Neural crest cell (in vitro differentiated cells): ENCODE measurements at places on chromosomes 6 and 20.

- DNase-seq = no peak
These were observed 58.0 kb upstream of the MYO6 start for GRCh38 chr6:75691012-75691411.

DNA sequence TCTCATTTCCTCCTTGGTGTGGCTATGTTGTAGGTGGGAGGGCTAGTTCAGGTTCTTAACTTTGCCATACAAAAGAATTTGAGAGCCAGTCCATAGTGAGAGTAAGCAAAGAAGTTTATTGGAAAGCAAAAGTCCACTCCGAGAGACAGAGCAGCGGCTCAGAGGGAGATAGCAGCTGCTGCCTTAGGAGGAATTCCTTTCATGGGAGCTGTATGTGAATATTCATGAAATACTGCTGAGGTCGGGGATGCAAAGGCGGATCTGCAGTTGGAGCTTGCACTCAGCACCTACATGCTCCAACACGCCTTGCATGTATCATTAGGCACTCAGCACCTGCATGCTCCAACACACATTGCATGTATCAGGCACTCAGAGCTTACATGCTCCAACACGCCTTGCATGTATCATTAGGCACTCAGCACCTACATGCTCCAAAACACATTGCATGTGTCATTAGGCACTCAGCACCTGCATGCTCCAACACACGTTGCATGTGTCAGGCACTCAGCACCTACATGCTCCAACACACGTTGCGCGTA is 54.9 kb downstream of the CDH4 start:
- no peak for DNase-seq

DNA sequence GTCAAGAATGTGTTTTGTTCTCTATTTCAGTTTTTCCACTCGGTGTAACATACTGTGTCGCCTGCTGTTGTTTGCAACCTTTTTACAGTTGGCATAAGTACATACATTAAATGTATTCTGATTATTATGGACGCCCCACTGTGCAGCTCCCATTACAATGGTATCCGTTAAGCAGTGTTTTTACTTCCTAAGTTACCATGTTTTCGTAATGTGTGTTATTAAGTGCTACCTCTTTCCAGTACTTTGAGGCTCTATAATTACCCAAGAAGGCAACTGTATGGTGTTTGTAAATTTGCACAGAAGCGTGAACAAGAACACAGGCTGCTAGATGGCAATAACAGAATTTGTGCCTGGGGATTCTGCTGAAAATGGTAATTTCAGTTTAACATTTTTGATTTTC is 568.0 kb upstream of the MARCKS start:
- no peak for DNase-seq

DNA sequence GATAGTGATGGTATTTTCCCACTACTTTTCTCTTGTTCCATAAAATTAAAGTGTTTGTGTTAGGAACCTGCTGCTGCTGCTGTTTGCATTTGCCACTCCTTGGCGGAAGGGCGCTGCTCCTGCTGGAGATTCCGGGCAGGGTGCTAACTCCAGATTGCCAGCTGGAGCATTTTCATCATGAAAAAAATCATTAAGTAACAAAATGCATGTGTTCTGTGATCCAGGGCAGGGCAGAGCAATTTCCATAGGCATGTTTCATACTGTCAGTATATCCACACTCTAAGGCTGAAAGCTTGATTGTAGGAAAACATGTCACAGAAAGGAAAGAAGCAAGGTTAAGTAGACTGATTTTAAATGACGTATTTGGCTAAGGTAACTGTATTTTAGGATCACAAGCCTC is 24.0 kb downstream of the PBOV1 start:
- no peak for DNase-seq

DNA sequence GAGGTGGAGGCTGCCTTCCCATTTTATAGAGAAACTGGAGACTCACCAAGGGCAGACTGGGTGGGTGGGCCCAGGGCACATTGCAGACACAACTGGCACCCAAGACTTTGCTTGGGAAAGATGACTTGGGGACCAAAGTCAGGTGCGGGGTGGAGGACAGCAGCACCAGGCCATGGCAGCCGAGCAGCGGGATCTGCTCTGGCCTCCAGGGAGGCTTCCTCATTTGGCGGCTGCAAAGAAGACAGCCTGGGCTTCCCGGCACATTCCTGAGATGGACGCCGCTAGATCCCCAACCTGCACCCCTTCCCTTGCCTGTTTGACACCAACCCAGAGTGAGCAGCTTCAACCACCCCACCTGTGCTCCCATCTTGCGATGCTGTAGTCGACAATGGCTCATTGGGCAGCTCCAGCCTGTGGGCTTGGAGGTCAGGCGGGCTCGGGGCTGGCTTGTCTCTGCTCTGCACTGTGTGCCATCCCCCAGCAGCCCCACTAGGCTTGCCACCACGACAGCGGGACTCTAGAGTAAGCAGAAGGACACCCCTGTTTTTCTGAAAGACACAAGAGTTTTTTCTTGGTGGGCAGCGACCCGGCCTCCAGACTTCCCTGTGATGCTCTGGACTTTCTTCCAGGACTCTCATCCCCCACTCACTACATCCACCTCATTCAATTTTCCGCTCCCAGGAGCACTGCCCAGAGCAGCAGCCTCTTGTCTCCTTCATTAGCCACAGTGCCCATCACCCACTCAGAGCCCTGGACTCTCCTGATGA is 184.9 kb upstream of the CST7 start:
- DNase-seq = no peak

DNA sequence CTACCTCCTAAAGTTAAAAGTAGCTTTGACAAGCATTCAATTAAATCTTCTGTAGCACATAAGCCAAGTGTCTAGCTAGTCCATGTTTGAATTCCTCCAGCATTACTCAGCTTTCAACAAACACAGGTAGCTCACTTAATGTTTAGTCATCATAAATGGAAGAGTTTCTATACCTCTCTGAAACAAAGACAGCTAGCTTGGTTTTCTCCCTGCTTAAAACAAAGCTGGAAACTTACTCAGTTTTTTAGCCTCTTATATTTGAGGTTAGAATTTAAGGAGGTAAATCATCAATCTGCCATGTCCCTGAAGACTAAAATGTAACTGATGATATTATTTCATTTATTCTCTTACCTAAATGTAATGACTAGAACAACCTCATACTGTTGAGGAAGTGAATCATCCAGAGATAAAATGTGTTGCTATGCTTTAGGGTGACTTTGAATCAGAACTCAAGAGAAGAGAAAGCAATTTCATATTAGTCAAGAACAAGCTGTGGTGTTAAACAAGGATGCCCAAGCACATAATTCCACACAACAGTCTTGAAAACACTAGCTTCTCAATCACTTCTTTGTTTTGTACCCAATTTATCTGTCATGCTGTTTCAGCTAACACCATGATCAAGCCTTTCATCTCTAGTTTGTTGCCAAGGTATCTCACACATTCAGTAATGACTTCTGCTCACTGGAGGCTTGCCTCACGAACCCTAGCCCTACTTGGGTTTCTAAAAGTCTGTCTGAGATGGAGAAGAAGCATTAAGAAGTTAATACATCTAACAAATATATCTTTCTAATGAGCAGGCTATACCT is 251.9 kb downstream of the EPM2A start:
- no peak for DNase-seq

DNA sequence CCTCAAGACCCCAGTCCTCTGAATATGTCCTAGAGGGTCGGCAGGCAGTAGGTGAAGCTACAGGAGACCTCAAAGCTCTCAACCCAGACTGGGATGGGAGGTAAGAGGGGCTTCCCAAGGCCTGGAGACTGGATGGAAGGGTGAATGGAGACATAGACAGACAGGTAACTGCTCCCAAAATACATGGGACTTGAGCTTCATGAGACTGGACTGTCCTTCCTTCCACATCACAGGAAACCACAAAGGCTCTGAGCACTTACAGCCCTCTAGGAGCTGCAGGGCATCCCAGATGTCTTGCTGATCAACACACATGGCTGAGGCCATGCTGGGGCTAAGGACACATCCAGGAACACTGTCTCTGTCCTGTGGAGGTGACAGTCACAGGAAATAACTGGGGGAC is 11.6 kb downstream of the HSPA12B start:
- no peak for DNase-seq

- DNase-seq = no peak
These were observed 33.2 kb upstream of the KIF3B start for GRCh38 chr20:32244150-32244823.

GRCh38 chr6:141501616-141502015 is 631.1 kb upstream of the GJE1 start:
- no peak for DNase-seq

GRCh38 chr20:57351042-57351783 is at the start of gene RAE1:
RAE1 (plus strand) TSS chr20:57351255; CDS start chr20:57354039, 2,784 bp downstream.
- DNase-seq = peak; percentile 88

GRCh38 chr20:57995381-57995977 is 233.0 kb downstream of the ANKRD60 start:
- DNase-seq = no peak

DNA sequence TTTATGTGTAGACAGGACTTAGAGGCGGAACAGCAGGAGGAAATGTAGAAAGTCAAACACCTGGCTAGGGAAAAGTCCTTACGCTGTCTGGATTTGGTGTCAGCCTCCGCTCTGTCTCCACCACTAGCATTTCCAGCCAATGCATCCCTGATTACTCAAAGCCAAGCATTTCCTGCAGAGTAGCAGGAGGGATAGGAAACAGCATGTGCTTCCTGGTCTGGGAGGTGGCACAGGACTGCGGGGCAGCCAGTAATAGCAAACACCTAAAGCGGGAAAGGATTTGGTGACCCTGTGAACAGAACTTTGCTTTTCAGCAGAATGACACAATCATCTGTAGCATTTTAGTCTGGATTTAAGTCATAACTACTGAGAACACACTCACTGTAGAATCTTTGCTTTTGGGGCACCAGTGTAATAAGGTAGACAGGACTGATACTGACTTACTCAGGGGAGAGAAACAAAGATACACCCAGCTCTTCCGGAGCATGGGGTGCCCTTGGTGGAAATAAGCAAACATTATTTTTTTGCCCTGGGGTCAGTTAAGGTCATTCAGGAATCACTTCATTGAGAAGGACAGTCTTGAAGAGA is 133.3 kb upstream of the AHI1 start:
- DNase-seq = no peak

- no peak for DNase-seq
These were observed 272.8 kb upstream of the SLC35B3 start for GRCh38 chr6:8707956-8708772.

DNA sequence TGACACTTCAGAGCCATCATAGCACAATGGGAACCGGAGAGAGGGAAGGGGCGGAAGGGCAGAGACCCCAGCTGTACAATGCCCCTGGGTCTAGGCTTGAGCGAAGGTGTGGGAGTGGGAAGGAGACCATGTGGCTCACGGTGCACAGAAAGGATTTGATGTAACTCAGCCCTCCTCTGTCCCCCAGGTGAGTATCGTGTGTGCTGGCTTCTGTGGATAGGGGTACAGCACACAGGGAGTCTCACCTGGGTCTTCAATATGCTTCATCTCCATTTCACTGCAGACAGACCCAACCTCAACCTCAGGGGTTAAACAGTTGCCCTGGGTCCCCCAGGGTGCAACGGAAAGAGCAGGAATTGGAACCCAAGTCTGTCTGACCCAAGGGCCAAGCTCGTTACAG is 122.2 kb downstream of the CDH26 start:
- no peak for DNase-seq

- DNase-seq = no peak
These were observed 49.4 kb downstream of the HLA-C start for GRCh38 chr6:31222496-31222895.

- no peak for DNase-seq
These were observed 45.7 kb upstream of the SMIM28 start for GRCh38 chr6:138331984-138332383.

GRCh38 chr6:156169371-156169770 is 607.8 kb upstream of the ARID1B start:
- no peak for DNase-seq

DNA sequence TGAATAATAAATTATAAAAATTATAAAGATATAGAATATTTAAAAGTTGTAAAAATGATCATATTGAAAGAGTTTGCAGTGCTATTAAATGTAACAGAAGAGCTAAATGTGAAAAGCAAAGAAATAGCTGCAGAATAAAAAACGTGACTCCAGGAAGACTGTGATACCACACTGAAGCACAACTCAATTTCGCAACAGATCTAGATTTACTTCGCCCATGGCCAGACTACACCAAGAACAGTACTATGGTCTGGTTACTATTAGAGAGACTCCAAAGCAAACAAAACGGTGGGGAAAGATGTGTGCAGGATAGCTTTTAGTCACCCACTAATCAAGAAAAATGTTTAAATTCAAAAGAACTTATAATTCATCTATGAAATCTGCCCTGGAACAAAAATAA is 1.9 kb downstream of the CHD6 start:
- DNase-seq = no peak

GRCh38 chr20:8094850-8095249 is 37.2 kb upstream of the PLCB1 start:
- no peak for DNase-seq

DNA sequence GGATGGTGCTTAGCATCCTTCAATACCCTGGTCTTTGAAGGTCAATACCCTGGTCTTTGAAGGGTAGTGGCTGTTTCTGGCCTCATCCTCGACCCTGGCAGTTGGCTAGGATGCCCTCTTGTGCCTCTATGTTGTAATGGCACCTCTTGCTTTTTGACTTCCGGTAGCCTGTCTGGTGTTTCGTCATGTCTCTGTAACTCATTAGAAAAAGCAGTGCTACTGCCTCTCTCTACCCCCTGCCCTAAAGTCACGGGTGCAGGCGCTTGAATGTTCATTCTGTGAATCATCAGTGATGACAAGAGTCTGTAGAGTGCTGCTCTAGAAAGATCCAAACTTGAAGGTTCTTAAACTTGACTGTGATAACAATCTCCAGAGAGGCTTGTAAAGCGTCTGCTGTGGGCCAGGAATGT is 28.3 kb downstream of the RSPO4 start:
- no peak for DNase-seq

- DNase-seq = no peak
These were observed 256.2 kb downstream of the EPHA7 start for GRCh38 chr6:93163146-93163545.

- no peak for DNase-seq
These were observed 169.9 kb downstream of the CD24 start for GRCh38 chr6:106804346-106805335.
